ENCODE measurements at places on chromosomes 5 and 9. TPM values are rescaled to one million over a fixed set of nuclear protein-coding genes. Genes with fewer than 3 reads are reported as not detected.

DNA sequence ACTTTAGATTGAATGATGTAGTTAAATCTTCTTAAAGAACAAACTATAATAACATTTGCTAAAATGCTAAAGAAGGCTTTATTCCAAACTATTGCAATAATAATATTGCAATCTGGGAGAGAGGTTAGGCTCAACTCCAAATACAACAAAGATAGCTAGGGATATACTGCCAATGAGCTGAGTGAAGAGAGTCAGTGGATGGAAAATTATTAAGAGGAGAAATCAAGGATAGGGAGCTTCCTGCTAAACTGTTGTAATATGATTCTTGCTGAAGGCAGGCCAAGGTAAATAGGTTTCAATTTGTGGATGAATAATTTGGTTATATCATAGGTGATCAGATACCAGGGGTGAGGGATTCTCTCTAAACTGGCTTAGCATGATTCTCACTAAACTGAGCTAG is 1651.5 kb downstream of the EFNA5 start:
- no peak overlapping the region for H3K4me3 ChIP-seq
- no peak overlapping the region for H3K27ac ChIP-seq
- no peaks in the 10 kb centered on the region for H3K4me1 ChIP-seq
- DNase-seq = no peak
- no peaks in the 10 kb centered on the region for H3K36me3 ChIP-seq
- no peaks in the 10 kb centered on the region for H3K27me3 ChIP-seq

Gene PCDHGA1
- polyA plus RNA-seq = not detected

Gene AK1
- 0.23 TPM for polyA plus RNA-seq

- H3K27ac ChIP-seq = no peak overlapping the region
- H3K4me3 ChIP-seq = no peak overlapping the region
- peaks cover 5% of the 10 kb centered on the region for H3K4me1 ChIP-seq
- DNase-seq = no peak
- no peaks in the 10 kb centered on the region for H3K36me3 ChIP-seq
Observed at GRCh38 chr9:4421847-4422246, 68.4 kb upstream of the SLC1A1 start.

GRCh38 chr9:112556497-112557442 is 70.1 kb downstream of the KIAA1958 start:
- no peaks in the 10 kb centered on the region for H3K4me1 ChIP-seq
- H3K27ac ChIP-seq = no peak overlapping the region
- no peak overlapping the region for H3K4me3 ChIP-seq
- no peak for DNase-seq

- H3K4me1 ChIP-seq = peaks cover 12% of the 10 kb centered on the region
- no peak overlapping the region for H3K27ac ChIP-seq
- H3K27me3 ChIP-seq = peaks cover 10% of the 10 kb centered on the region
- H3K4me3 ChIP-seq = no peak overlapping the region
- no peaks in the 10 kb centered on the region for H3K36me3 ChIP-seq
Observed at GRCh38 chr5:95735406-95735805, 4.3 kb downstream of the RHOBTB3 start.

GRCh38 chr5:150488519-150489359 is 19.2 kb upstream of the NDST1 start:
- no peak overlapping the region for H3K4me3 ChIP-seq
- DNase-seq = no peak
- peak overlapping the region; percentile 46 for H3K27ac ChIP-seq
- H3K4me1 ChIP-seq = peaks cover 5% of the 10 kb centered on the region
- H3K27me3 ChIP-seq = peaks cover 4% of the 10 kb centered on the region

Gene ZNF879
- polyA plus RNA-seq = 3.5 TPM

DNA sequence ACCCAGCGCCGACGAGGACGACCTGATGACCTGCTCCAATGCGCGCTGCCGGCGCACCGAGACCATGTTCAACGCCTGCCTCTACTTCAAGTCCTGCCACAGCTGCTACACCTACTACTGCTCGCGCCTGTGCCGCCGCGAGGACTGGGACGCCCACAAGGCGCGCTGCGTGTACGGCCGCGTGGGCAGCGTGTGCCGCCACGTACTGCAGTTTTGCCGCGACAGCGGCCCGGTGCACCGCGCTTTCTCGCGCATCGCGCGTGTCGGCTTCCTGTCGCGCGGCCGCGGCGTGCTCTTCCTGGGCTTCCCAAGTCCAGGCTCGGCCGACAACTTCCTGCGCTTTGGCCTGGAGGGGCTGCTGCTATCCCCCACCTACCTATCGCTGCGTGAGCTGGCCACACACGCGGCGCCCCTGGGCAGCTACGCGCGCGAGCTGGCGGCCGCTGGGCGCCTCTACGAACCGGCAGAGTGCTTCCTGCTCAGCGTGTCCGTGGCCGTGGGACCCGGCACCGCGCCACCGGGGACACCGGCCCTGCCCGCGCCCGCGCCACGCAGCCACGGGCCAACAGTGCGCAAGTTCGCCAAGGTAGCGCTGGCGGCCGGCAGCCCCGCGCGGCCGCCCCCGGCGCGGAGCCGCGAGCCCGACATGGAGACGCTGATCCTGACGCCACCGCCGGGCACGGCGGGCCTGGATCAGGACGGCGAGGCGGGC is 2.7 kb upstream of the PHPT1 start:
- no peak for DNase-seq
- H3K4me1 ChIP-seq = peaks cover 30% of the 10 kb centered on the region
- H3K27ac ChIP-seq = no peak overlapping the region
- no peak overlapping the region for H3K4me3 ChIP-seq
- no peaks in the 10 kb centered on the region for H3K36me3 ChIP-seq

Gene CBY3
- not detected for polyA plus RNA-seq

DNA sequence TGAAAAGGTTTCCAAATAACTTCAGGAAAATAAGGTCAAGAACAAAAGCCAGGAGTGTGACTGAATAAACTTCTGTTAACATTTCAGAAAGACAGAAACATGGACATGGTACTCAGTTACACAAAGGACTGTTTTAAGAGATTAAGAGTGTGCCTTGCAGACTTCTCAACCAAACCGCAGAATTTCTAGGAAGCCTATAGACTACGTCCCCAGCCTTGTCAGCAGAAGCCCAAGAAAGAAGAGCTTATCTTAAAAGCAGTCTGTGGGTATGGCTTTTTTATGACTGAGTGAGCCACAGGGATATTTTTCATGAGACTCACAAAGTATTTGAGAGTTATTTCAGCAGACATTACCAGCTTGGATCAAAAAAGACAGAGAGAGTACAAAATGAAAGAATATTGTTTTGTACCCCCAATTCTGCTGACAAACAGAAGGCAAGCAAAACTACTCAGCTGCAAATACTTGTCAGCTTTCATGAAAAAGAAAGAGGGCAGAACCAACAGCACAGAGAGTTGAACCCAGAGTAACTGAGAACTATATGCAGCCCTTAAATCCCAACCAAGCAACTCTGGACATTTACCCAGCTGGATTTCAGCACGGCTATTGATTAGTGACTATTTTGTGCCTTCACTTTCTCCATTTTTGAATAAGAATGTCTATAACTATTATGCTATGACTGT is 711.0 kb upstream of the CTNND2 start:
- H3K36me3 ChIP-seq = no peaks in the 10 kb centered on the region
- DNase-seq = no peak
- H3K4me1 ChIP-seq = no peaks in the 10 kb centered on the region
- H3K4me3 ChIP-seq = no peak overlapping the region

DNA sequence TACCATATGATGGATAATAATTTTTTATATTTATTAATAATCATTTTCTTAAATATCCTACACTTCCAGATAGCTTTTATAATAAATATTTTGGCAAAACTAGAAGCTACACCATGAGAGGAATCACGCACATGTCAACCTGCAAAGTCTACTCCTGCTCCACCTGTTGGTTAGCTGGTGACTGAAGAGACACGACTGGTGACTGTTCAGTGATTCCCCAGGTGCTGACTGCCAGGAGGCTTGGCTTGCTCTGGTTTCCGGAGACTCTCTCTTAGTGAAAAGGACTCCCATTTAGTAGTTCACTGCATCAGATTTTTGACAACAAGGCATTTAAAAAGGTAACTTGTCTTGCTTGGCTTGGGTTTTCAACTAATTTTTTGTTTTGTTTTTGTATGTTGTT is 20.9 kb downstream of the GZMA start:
- no peaks in the 10 kb centered on the region for H3K4me1 ChIP-seq
- DNase-seq = no peak
- no peaks in the 10 kb centered on the region for H3K36me3 ChIP-seq
- H3K27ac ChIP-seq = no peak overlapping the region
- no peaks in the 10 kb centered on the region for H3K27me3 ChIP-seq

Gene C9orf50
- not detected for polyA plus RNA-seq

GRCh38 chr9:35812025-35812602 is at the start of gene SPAG8:
SPAG8 (minus strand) TSS chr9:35812262; CDS start chr9:35812147, 115 bp downstream.
- no peaks in the 10 kb centered on the region for H3K36me3 ChIP-seq
- peak within 1 kb of the TSS; percentile 62 for H3K27ac ChIP-seq
- peaks cover 29% of the 10 kb centered on the region for H3K4me1 ChIP-seq
- H3K4me3 ChIP-seq = peak within 1 kb of the TSS; percentile 56

GRCh38 chr9:16192403-16193017 is 639.7 kb downstream of the CCDC171 start:
- H3K27ac ChIP-seq = no peak overlapping the region
- H3K27me3 ChIP-seq = no peaks in the 10 kb centered on the region
- no peaks in the 10 kb centered on the region for H3K36me3 ChIP-seq
- H3K4me1 ChIP-seq = no peaks in the 10 kb centered on the region

Gene ASPN
- not detected for polyA plus RNA-seq

DNA sequence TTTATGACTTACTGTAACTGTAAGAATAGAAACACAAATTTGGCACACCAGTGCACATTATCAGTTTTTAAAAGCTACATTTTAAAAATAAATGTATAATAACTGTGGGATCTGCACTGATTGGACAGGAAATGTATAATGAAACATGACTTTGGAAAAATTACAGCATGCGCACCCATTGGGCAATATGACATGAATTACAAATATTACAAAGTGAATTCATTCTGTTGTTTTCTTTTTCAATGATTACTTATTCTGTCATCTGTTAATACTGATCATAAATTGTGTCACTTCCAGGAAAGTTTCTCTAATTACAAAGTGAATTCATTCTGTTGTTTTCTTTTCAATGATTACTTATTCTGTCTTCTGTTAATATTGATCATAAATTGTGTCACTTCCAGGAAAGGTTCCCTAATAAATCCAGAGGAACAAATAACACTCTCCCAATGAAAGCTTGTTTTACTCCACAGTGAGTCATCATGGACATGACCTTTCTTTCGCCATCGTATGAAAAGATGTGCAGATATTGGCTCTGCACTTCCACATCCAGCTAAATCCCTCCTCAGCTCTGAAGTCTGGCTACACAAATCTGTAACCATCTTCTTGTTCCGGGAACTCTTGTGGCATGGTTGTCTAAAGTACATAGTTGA is 297.0 kb upstream of the HAPLN1 start:
- no peaks in the 10 kb centered on the region for H3K27me3 ChIP-seq
- DNase-seq = no peak
- no peak overlapping the region for H3K27ac ChIP-seq

Gene RNF44
- 4.3 TPM for polyA plus RNA-seq

DNA sequence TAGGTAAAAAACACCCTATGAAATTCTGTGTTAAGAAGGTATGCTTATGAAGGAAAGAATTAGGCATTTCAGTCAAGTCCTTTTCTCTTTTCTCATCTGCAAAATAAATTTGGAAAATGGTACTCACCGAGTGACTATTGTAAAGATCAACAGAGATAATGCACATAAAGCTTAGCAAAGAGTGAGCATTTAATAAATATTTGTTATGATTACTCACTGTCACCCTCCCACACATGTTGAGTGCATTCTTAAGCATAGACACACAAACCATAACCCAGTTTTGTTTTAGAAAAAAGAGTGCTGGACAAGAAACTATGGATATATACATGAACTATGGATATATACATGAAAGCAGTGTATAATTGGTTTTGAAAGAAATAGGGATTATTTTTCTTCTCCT is 54.7 kb upstream of the PRLR start:
- H3K27me3 ChIP-seq = no peaks in the 10 kb centered on the region
- no peaks in the 10 kb centered on the region for H3K36me3 ChIP-seq
- no peak overlapping the region for H3K4me3 ChIP-seq
- H3K4me1 ChIP-seq = no peaks in the 10 kb centered on the region
- no peak overlapping the region for H3K27ac ChIP-seq
- no peak for DNase-seq

GRCh38 chr5:33242277-33242676 is 198.5 kb upstream of the TARS1 start:
- no peak for DNase-seq

DNA sequence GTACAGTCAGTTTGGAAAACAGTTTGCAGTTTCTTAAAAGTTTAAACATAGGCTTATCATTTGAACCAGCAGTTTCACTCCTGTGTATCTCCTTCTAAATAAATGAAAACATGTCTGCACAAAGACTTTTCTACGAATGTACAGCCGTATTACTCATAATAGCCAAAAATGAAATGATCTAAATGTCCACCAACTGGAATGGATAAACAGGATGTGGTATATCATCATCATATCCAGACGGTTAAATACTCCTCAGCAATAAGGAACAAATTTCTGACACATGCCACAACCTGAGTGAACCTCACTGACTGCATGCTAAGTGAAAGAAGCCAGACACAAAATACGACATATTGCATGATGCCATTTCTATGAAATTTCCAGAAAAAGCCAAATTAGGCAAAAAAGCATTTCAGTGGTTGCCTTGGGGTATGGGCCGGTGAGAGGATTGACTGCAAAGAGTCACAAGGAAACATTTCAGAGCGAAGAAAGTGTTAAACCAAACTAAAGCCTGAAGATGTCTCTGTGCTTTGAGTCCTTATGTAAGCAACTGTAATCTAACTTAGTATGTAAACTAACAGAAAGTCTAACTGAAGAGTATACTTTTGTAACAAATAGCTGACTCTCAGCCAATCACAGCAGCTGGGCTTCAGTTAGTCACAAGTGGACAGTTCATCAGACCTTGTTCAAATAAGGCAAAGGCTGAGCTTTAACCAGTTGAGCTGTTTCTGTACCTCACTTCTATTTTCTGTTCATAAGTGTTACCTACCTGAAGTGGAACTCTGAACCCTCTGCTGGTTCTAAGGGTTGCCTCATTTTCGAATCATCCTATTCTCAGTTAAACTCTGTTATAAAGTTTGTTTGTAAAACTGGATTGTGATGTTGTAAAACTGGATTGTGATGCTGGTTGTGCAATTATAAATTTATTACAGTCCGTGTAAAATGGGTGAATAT is 65.2 kb downstream of the TRIO start:
- no peak overlapping the region for H3K4me3 ChIP-seq
- H3K36me3 ChIP-seq = no peaks in the 10 kb centered on the region
- no peaks in the 10 kb centered on the region for H3K4me1 ChIP-seq
- DNase-seq = no peak
- no peak overlapping the region for H3K27ac ChIP-seq
- no peaks in the 10 kb centered on the region for H3K27me3 ChIP-seq

Gene EGFLAM
- polyA plus RNA-seq = not detected

Gene IL5
- not detected for polyA plus RNA-seq

Gene PHF24
- polyA plus RNA-seq = not detected

- H3K36me3 ChIP-seq = no peaks in the 10 kb centered on the region
- no peaks in the 10 kb centered on the region for H3K27me3 ChIP-seq
- peak overlapping the region; percentile 59 for H3K4me3 ChIP-seq
- peaks cover 92% of the 10 kb centered on the region for H3K4me1 ChIP-seq
- DNase-seq = no peak
Observed at GRCh38 chr5:80189701-80190100, 66.1 kb downstream of the SERINC5 start.

All from CD8-positive, alpha-beta memory T cell (primary cell).